Stimulated activated CD8-positive, alpha-beta memory T cell treated with anti-CD3 and anti-CD28 coated beads, Interleukin-7, amount 100 ng/mL, for 4 hours (primary cell): ENCODE measurements at places on chromosomes 6 and 20.

DNA sequence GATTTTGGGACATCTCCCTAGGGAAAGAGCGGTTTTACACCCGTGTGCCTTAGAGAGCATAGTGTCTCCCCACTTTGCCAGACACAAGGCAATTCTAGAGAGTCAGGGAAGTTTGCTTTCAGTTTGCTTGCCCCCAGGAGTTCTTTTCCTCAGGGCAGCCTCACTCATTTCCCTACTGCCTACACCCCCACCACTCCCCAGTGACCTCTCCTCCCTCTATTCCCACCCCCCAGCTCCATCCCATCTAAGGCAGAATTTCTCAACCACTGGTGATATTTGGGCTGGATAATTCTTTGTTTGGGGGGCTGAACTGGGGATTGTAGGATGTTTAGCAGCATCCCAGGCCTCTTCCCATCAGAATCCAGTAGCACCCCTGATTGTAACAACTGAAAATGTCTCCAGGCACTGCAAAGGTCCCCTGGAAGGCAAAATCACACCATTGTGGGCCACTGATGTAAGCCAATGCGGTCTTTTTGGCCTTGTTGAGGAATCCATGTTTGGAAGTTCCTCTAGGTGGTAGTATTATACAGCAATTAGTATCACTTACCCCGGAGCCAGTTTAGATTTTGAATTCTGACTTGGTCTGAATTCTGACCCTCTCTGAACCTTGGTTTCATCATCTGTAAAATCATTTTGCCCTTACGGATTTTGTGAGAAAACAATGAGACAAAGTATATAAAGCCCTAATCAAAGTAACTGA, 1.3 kb downstream of the EPPIN start:
- DNase-seq: no peak

DNA sequence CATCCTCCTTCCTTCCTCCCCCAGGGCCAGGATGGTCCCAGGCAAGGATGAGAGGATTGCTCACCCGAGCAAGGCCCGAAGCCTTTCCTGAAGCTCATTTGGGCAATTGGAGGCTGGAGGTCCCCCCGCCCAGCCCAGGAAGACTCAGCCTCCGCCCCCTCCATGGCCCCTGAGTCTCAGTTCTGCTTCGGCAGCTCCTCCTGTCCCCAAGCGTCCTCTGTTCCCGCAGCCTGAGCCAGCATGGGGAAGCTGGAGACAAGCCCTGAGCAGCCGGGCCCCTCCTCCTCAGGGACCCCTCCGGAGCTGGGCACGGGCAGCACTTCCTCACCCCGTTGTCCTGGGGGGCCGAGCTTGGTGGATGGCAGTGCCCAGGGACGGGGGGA, 26.0 kb downstream of the SLC17A9 start:
- DNase-seq: no peak

GRCh38 chr6:25627001-25627400, 25.0 kb upstream of the SCGN start:
- no peak for DNase-seq

- DNase-seq: no peak
Observed at GRCh38 chr6:96716221-96716620, 121.1 kb downstream of the GPR63 start.

GRCh38 chr20:51563486-51564332, 21.2 kb upstream of the NFATC2 start:
- DNase-seq: no peak
